ENCODE measurements at places on chromosomes 12 and 14.

- DNase-seq = no peak
Measured at GRCh38 chr12:116799955-116800354, 61.8 kb downstream of the RNFT2 start.

GRCh38 chr14:30958555-30959407 lies 66.7 kb upstream of the AP4S1 start:
- no peak for DNase-seq

DNA sequence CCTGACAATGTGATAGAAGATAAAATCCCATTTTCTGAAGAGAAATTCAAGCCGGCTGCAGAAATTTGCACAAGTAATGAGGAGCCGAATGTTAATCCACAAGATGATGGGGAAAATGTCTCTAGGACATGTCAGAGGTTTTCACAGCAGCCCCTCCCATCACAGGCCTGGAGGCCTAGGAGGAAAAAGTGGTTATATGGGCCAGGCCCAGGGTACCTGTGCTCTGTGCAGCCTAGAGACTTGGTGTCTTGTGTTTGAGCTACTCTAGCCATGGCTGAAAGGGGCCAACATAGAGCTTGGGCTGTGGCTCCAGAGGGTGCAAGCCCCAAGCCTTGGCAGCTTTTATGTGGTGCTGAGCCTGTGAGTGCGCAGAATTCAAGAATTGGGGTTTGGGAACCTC lies 7.4 kb downstream of the LACRT start:
- no peak for DNase-seq

GRCh38 chr14:87896393-87897380 lies 96.3 kb downstream of the GALC start:
- no peak for DNase-seq

DNA sequence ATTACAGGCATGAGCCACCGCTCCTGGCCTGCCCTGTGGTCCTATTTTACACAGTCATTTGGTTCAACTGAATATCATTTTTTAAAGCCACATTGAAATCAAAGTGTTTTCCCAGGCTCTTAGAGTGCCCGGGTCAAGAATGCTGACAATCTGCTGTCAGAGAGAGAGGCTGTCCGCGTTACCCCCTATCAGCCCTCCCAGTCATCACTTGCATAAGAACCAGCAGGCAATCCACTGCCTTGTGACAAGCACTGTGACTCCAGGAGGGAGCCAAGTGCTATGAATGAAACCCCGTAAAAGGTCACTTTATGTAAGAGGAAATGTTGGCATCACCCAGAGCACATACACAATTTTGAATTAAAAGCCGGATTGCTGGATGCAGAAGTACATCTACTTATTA lies 13.5 kb downstream of the PHLDA1 start:
- DNase-seq = no peak

DNA sequence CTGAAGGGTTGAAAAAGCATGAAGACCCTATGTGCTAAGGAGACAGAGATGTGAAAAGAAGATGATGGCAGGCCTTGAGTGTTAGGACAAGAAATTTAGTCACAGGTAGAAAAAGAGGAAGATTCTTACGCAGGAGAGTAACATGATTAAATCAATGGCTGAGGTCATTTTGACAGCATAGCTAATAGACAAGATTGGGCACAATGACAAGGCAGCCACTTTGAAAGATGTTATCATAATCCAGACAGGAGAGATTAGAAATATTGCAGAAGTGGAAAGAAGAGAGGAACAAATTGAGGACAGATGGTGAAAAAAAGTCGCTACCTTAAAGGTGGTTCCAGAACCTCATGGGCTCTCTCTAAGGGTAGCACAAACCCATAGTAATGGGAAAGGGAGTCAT lies 228.8 kb upstream of the DDHD1 start:
- no peak for DNase-seq

- DNase-seq = no peak
Measured at GRCh38 chr12:80222261-80222660, 122.9 kb downstream of the OTOGL start.
